ENCODE measurements at places on chromosomes 13 and 19.

DNA sequence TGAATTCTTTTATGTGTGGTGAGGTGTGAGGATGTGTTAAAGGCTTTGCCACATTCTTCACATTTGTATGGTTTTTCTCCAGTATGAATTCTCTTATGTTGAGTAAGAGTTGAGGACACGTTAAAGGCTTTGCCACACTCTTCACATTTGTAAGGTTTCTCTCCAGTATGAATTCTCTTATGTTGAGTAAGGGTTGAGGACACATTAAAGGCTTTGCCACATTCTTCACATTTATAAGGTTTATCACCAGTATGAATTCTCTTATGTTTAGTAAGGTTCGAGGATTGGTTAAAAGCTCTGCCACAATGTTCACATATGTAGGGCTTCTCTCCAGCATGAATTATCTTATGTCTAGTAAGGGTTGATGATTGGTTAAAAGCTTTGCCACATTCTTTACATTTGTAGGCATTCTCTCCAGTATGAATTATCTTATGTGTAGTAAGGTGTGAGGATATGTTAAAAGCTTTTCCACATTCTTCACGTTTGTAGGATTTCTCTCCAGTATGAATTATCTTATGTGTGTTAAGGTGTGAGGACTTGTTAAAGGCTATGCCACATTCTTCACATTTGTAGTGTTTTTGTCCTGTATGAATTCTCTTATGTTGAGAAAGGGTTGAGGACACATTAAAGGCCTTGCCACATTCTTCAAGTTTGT is 27.1 kb downstream of the ZNF724 start:
- DNase-seq: no peak

DNA sequence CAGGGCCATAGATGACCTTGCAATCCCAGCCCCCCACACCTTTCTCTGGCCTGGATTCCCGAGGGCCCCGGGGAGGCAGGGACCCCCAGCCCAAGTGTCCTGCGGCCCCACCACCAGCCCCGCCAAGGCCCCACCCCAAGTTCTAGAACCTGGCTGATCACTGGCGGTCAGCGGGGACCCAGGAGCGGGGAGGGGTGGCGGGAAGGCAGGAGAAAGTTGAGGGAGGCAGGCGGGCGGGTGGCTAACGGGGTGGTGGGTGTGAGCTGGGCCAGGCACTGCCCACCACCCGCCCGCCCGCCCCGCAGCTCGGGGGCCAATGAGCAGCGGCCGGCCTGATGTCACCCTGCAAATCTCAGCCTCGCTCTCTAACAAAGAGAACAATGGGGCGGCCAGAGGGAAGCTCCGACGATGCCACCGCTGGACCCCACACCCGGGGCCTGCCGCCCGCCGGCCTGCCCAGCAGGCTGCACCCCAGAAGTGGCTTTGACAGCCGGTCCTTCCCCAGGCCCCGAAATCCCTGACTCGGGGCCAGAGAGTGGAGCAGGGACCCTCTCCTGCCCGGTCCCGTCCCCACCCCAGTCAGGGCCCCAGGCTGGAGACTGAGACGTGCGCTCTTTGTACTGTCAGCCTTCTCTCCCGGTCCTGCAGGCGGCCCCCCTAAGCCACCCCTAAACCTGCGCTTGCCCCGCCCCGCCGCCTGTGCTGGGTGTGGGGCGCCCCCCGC is 1.6 kb downstream of the MEX3D start:
- peak; percentile 88 for DNase-seq

DNA sequence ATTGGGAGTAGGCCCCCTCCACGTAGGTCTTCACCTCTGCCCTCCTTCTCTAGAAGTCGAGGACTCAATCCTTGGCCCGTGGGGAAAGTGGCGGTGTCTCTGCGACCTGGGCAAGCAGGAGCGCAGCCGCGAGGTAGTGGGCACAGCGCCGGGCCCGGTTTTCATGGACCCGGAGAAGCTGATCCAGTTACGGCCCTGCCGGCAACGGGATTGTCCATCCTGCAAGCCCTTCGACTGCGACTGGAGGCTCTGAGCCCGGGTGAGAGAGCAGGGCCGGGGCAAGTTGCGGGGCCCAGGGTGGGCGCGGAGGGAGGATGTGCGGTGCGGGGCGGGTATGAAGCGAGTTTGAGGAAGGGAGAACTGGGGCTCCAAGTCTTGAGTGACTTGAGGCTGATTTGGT is 2.2 kb downstream of the THSD8 start:
- no peak for DNase-seq

DNA sequence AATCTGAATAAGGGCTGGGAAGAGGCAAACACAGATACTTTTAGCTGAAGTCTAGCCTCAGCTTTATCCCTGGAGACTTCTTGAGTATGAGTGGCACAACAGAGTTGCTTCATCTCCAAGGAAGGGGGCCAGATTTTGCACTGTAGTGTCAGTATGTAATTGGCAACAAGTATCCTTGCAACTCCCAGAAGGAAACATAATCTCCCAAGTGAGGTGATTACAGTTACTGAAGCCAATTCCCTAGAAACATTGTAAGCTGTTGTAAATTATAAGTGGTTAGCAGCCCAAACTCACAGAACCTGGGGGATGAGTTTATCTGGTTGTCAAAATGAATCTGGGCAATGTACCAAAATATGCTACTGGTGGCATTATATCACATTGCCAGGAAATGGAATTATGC is 2065.7 kb upstream of the PCDH20 start:
- DNase-seq: no peak

DNA sequence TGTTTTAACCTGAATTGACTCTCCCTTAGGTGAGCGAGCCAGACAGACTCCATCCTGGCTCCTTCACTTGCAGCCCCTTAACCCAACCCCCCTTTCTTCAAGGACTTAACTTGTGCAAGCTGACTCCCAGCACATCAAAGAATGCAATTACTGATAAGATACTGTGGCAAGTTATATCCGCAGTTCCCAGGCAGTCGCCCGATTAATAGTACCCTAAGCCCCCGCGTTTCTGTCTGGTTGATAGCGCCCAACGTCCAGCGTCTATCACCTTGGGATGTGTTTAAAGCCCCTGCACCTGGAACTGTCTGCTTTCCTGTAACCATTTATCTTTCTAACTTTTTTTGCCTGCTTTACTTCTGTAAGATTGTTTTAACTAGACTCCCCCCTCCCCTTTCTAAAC is 6.2 kb downstream of the HSD17B14 start:
- no peak for DNase-seq

- no peak for DNase-seq
Measured at GRCh38 chr13:110070511-110071120, 236.3 kb downstream of the COL4A1 start.

DNA sequence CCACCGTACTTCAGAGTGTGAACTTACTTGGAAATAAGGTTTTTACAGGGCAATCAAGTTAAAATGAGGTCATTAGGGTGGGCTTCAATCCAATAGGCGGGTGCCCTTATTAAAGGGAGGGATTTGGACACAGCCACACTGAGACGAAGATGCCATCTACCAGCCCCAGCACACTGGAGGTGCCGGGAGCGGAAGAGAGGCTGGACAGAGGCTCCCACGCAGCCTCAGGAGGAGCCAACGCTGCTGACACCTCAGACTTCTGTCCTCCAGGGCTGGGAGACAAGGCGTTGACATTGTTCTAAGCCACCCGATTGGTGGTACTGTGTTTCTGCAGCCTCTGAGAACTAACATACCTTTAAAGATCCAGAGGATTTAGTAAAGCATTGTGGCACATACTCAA is 12.6 kb upstream of the RAB20 start:
- no peak for DNase-seq

DNA sequence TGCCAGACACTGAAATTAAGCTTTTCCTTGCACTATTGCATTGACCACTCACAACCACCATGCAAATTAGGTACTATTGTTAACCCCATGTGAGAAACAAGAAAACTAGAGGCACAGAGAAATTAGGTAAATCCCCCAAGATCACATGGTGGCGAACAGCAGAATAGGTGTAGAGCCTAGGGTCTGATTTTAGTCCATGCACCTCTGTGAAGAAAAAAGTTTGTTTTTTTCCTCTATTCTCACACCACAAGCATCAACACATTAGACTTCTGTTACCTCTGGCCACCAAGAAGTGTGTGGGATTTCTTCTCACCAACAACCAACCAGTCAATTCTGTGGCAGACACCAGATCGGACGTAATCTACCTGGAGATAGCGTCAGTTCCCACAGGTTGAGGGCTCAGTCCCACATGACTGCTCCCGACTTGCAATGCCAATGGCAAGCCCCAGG is 391.9 kb downstream of the COG6 start:
- no peak for DNase-seq

DNA sequence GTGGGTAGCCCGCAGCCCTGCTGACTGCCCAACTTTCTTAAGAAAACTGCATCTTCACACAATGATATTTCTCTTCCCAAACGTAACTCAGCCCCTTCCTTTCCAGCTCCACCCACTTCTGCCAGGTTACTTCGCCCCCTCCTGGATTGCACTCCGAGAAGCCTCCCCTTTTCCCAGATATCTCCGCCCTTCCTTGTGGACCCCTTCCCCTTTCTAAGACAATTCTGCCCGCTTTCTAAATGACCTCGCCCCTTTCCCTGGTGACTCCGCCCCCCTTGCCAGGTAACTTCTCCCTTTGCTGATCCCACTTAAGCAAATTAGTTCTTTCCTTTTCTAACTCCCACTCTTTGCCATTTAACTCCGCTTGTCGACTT is 2.6 kb downstream of the VSIG10L start:
- DNase-seq: no peak

GRCh38 chr19:3818466-3818865 is 32.3 kb upstream of the MATK start:
- no peak for DNase-seq

DNA sequence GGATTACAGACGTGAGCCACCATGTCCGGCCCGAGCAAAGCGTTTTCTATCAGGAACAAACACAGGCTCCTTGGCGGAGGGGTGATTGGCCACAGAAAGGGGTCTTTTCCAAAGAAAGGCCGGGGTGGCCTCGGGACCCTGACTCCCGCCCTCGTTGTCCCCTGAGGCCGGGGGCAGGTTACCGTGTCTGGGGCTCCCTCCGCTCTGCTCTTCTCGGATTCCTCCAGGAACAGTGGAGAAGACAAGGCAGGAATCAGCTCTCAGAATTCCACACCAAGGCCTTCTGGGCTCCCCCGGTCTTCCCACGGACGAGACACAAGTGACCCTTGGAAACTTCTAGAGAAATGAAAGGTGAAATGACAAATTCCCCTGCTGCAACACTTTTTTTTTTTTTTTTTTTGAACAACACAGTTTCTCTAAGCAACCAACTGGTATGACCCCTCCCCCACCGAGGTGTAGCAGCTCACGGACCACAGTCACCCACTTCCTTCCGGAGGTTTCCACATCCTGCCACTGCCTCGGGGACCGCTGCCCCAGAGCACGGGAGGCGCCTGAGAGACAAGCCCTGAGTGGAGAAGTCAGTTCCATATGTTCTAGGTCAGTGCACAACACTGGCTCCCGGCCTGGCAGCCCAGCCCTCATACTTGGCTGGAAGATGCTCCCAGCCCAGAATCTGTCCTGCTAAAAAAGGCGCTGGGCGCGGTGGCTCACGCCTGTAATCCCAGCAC is 11.0 kb downstream of the MOB3A start:
- peak; percentile 81 for DNase-seq

GRCh38 chr19:31330761-31331160 is 18.5 kb downstream of the TSHZ3 start:
- peak; percentile 64 for DNase-seq

- peak; percentile 99 for DNase-seq
Measured at GRCh38 chr19:13154241-13154778, 4.1 kb downstream of the IER2 start.

DNA sequence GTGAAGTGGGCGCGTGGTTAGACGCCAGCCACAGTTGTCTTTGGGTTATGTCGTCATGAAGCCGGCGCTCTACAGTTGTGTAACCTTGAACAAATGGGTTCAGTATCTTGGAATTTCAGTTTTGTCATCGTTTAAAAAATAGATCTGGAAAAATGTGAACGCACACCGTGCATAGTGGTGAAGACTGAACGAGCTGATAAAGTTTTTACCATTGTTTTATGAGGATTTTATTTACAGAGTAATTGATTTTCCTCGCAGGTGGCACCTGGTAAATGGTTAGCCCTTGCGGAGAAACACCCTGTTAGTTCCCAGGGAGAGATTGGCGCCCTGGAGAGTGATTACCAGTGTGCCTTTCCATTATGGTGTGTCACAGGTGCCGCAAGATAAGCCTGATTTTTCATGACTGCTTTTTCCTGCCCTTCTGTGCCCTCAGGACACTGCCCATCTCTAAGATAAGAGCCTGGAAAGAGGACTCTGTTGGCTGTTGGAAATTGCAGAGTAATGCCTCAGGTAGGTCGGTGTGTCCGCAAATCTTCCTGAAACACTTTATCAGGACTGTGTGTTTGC is 577 bp downstream of the ZNF181 start:
- no peak for DNase-seq

- DNase-seq: no peak
Measured at GRCh38 chr13:24107955-24108614, 52.4 kb upstream of the SPATA13 start.

DNA sequence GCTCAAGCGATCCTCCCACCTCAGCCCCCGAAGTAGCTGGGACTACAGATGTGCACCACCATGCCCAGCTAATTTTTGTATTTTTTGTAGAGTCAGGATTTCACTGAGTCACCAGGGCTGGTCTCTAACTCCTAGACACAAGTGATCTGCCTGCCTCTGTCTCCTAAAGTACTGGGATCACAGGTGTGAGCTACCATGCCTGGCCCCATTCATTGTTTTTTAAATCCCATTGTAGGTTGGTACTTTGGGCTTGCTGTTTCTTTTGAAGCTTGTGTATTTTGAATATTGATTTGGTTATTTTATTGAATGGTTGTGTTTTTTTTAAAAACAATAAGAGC is 26.7 kb downstream of the ZMYM2 start:
- DNase-seq: no peak

DNA sequence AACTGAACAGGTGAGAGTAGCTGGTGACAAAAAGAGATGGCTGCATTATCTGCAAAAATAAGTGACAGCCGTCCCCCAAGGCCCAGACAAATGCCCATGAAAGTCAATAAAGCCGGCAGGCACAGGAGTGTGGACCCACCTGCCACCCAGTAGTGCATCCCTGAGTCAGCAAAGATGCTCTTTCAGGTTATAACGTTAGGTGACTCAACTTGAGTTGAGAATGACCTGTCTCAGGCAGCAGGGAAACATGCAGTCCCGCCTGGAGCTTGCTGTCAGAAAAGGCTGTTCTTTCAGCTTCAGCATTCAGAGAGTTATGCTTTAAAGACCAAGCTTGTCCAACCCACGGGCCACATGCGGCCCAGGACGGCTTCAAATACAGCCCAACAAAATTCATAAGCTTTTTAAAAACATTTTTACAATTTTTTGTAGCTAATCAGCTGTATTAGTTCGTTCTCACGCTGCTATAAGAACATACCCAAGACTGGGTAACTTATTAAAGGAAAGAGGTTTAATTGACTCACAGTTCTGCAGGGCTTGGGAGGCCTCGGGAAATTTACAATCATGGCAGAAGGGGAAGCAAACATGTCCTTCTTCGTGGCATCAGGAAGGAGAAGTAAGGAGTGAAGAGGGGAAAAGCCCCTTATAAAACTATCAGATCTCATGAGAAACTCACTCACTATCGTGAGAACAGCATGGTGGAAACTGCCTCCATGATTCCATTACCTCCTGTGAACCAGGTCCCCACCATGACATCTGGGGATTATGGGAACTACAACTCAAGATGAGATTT is 110.4 kb downstream of the RAB20 start:
- no peak for DNase-seq

- no peak for DNase-seq
Measured at GRCh38 chr13:80921541-80921940, 580.6 kb upstream of the SPRY2 start.

GRCh38 chr13:40352802-40353562 is 313.5 kb downstream of the FOXO1 start:
- peak; percentile 74 for DNase-seq
